ENCODE measurements at places on chromosomes 6 and 20. TPM values are rescaled to one million over a fixed set of nuclear protein-coding genes. Genes with fewer than 3 reads are reported as not detected.

The TMEM170B gene
- total RNA-seq: 7.9 TPM

The COL9A3 gene
- 51.3 TPM for total RNA-seq

GRCh38 chr6:44086931-44087574 lies 40.2 kb downstream of the MRPL14 start:
- H3K27ac ChIP-seq: no peak overlapping the region
- no peaks in the 10 kb centered on the region for H3K27me3 ChIP-seq
- H3K36me3 ChIP-seq: peaks cover 10% of the 10 kb centered on the region
- DNase-seq: no peak
- H3K4me1 ChIP-seq: peaks cover 7% of the 10 kb centered on the region
- no peak overlapping the region for H3K4me3 ChIP-seq

DNA sequence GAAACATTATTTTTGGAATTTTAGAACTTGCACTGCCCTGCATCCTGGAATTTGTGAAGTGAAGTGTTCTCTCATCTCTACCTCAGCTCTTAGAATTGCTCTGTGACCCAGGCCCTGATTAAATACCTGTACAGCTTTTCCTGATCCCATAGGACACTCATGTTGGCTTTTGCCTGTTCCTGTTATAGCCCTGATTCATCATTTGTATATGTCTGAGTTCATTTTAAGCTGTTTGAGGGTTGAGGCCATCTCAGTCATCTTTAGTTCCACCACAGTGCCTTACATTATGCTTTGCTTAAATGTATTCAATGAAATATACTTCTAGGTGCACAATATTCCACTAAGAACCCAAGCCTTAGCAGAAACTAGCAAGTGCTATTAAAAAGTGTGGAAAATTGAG lies 26.4 kb downstream of the ZFAND3 start:
- H3K27ac ChIP-seq: no peak overlapping the region
- H3K4me1 ChIP-seq: peaks cover 4% of the 10 kb centered on the region
- H3K36me3 ChIP-seq: no peaks in the 10 kb centered on the region

DNA sequence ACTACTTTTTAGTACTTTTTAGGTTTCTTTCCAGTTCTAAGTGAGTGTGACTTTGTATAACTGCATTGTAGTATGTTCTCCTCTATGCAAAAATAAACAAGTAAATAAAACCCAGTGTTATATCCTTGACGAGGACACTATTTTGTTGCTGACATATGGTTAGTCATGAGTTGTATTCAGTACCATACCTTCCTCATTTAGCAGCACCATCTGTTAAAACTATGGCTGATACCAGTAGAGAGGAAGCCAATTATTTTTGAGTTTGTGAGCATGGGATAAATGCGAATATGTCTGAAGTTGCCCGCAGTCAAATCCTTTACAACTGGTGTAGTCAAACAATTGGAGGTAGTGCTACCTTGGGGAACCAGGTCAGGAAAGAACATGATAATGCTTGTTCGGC lies 74.1 kb downstream of the CDKAL1 start:
- no peak for DNase-seq
- no peak overlapping the region for H3K4me3 ChIP-seq
- H3K27ac ChIP-seq: no peak overlapping the region
- H3K4me1 ChIP-seq: no peaks in the 10 kb centered on the region
- H3K36me3 ChIP-seq: no peaks in the 10 kb centered on the region

GRCh38 chr6:145480024-145480423 lies 255.3 kb downstream of the EPM2A start:
- DNase-seq: no peak
- H3K27me3 ChIP-seq: no peaks in the 10 kb centered on the region
- H3K36me3 ChIP-seq: no peaks in the 10 kb centered on the region
- H3K4me1 ChIP-seq: no peaks in the 10 kb centered on the region

GRCh38 chr6:137363805-137364138 lies 130.4 kb downstream of the OLIG3 start:
- H3K27me3 ChIP-seq: no peaks in the 10 kb centered on the region
- H3K4me3 ChIP-seq: no peak overlapping the region
- no peak overlapping the region for H3K27ac ChIP-seq
- H3K4me1 ChIP-seq: peaks cover 4% of the 10 kb centered on the region

DNA sequence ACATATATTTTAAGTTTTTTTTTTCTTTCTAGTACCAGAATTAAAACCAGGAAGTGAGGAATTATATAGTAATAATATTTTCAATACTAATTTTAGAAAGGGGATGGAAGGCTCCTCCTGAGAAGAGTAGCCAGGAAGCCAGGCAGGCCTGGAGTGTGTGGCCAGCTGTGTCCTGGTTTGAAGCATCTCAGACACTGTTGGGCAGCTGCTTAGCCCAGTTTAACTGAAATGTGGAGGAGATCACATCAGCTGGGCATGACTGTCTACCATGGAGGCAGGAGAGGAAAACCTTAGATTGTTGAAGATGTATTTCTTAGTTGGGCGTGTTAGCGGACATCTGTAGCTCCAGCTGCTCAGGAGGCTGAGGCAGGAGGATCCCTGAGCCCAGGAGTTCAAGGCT lies 142.2 kb downstream of the ARID1B start:
- H3K4me3 ChIP-seq: no peak overlapping the region
- no peak for DNase-seq
- H3K27ac ChIP-seq: no peak overlapping the region
- H3K36me3 ChIP-seq: no peaks in the 10 kb centered on the region
- H3K4me1 ChIP-seq: peaks cover 9% of the 10 kb centered on the region
- H3K27me3 ChIP-seq: no peaks in the 10 kb centered on the region

Data from tibial nerve (tissue), 4 donors.